ENCODE measurements at places on chromosomes 5 and 9.

DNA sequence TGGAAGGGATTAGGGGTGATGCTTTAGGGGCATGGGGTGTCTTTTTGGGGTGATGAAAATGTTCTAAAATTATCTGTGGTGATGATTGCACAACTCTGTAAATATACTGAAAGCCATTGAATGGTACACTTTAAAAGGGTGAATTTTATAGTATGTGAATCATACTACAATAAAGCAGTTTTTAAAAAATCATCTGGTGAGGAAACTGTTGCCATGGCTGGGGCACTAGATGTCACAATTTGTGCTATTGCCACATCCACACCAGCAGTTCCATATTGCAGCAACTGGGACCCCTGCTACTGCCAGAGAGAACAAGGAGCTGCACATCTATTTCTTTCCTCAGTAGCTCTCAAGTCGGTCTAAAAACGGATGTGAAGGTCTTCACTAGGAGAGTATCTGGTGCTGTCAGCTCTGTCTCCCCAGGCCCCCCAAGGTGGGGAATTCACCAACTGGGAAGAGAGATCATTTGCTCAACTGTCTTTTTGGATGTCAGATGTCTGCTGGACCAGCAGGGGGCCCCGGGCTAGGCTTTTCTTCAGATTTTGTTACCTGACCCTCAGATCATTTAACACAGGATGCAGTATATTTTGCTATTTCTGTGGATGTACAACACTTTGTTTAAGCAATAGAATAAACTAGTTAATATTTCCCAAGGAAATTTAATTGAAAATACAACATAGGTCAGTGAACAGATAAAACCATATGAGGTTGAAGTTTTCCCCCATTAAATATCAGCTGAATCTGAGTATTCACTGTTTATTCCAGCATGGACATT lies 13.2 kb downstream of the CMYA5 start:
- DNase-seq = no peak

DNA sequence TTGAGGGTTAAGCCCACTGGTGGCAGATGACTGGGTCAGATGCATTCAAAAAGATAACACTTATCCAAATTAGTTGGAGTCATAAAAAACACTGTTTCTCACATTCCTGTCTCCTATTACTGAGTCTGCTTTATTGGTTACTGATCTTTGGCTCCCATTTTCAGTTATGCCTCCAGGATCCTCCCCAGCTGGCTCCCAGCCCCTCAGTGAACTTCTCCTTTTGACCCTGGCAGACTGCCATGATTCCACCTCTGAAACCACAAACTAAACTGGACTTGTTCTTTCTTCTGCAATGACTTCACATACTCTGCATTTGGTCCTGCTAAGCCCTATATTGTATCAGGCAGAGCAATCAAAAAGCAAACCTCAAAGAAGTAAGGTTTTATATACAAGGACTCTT lies 860.8 kb upstream of the DMAC1 start:
- no peak for DNase-seq

DNA sequence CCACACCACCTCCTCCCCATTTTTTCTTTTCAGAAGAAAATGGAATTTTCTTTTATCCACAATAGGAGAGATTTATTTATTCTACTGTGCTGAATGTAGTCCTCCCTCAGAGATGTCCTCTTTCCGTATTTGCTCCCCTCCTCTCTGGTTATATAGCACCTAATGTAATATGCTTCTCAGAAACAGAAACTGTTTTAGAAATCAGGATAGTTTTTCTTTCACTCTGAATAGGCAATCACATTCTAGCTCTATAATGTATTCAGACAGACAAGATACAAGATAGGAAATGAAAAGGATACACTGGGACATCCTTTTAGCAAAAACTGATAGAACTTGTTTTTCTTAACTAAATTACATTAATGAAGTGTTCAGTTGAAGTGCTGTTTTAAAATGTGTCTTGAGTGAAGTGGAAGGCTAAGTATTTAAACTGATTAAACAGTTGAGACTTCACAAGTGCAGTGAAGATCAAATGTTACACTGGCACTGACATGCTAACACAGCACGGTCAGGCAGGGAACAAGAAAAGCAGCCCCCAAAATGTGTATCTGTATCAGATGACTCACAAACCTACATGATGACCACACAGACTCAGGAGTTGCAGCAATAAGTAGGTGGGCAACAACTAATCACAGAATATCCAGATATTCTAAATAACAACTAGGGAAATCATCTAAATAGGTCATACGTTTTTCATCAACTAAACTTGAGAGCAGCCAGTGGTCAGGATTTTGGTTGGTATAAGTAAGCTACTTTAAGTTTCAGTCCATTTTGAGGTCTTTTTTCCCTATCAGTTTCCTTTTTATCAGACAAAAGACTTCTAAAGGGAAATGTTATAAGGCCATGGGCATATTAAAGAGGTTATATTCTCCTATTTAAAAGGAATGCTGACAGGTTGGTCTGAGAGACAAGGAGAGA lies 260.4 kb downstream of the MLLT3 start:
- DNase-seq = no peak

- no peak for DNase-seq
Measured at GRCh38 chr5:148374690-148375360, 8.9 kb upstream of the FBXO38 start.

DNA sequence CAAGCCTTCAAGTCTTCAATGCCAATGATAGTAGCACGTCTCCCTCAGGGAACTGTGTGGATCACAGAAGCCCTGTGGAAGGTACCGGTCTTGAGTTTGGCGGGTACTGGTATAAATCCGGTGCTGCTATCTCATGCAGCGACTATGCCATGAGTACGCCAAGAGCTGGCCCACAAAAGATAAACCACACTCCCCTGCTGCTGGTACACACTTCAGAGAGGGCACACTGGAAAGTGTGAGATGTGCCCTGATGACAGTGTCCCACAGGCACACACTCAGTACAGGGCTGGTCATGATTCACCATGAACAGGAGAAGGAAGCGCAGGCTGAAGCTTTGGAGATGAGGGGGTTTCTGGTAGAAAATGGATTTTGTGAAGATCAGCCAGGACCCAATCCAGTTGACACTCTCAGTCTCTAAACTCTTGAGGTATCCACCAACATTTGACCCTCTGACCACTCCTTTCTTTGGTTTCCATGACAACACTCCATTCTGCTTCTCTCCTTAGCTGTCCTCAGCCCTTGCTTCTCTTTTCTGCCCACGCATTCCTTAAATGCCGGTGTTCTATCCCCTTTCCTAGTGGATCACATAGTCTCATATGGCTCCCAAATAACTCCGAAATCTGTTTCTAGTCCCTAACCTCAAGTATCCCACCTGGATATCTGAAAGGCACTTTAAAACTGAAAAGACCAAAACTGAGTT lies 5.1 kb downstream of the AMACR start:
- no peak for DNase-seq

- no peak for DNase-seq
Measured at GRCh38 chr9:92191801-92192200, 76.6 kb upstream of the SPTLC1 start.

DNA sequence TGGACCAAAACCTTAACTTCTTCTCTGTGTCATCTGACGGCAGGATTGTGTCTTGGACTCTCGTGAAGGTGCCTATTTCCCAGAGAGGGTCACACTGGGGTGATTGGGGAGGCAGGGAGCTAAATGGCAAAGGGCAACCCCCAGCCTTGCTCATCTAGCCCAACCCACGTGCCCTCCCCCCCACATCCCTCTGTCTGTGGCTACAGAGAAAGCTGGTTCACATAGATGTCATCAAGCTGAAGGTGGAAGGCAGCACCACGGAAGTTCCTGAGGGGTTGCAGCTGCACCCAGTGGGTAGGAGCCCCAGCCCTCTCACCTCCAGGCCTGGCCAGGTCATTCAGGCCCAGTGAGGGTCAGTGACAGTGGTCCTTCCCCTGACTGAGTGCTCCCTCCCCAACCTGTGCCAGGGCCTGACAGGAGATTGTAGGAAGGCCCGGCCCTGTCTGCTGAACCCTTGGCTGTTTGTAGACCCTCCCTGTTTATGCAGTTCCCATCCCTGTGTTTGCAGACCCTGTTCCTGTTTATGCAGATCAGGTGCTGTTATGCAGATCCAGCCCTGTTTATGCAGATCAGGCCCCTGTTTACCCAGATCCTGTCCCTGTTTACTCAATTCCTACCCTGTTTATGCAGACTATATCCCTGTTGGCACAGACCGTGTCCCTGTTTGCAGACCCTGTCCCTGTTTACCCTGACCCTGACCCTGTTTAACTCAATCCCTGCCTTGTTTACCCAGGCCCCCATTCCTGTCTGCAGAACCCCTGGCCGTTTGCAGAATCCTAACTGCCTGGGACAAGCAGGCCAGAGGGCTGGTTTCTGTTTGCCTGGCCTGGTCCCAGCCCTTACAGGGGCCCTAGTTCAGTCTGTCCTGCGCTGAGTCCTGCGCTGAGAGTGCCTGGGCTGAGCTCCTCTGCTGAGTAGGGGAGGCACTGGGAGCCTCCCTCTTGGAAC lies 10.4 kb downstream of the ENHO start:
- DNase-seq = no peak

GRCh38 chr5:32223972-32224609 lies 50.0 kb upstream of the GOLPH3 start:
- DNase-seq = no peak

DNA sequence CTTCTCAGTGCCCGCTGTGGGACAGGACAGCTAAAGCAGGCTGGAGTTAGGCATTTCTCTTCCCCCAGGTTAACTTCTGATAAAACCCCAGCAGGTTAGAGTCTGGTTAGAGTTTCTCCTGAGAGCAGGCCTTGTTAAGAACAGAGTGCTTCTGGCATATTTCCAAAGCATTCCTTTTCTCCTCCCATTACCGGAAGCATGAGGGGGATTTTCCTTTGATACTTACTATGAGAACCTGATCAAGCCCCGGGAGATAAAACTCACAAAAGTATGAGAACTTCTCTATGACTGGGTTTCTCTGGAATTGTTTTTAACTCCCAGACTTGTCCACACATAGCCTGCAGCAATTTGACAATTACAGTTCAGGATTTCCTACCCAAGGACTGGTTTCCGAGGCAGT lies 77.4 kb upstream of the MAST4 start:
- no peak for DNase-seq

DNA sequence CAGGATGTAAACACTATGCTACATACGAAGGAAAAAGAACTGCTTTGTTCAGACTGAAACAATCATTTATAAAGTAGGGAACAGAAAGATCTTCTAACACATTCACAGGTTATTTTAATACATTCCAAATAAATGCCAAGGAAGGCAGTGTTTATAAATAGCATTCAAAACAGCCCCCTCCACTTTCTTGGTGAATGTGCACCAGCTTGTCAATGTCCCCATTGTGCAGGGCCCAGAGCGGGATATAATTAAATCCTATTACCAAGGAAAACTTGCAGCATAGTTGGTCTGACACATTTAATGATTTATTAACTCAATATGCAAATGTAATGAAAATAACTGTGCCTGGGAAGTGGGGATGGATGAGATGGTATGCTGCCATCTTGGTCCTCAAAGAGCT lies 135.9 kb upstream of the RAD23B start:
- DNase-seq = no peak

- no peak for DNase-seq
Measured at GRCh38 chr5:130024006-130024405, 119.7 kb downstream of the CHSY3 start.

- no peak for DNase-seq
Measured at GRCh38 chr5:140881889-140882590, at the start of gene PCDHA13. Gene PCDHA13 (plus strand): TSS chr5:140882124. CDS start chr5:140882269, 145 bp downstream.

- DNase-seq = no peak
Measured at GRCh38 chr5:151202381-151203139, 21.3 kb downstream of the CCDC69 start.

DNA sequence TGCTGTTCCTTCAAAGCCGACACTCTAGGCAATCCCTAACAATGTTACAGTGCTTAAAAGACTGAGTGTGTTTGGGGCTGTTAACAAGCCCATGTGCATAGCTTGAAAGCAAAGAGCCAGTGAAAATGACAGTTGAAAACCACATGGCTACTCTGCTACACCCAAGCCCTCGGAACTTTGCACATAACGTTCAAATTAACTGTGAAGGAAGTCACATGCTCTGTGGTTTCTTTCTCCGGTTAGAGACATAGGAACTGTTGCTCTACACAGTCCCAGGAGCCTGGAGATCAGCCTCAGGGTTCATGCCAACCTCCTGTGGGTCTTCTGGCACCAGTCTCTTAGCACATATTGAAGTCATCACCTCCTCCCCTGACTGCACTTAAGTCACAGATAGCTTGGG lies 51.1 kb downstream of the C9orf152 start:
- DNase-seq = no peak

DNA sequence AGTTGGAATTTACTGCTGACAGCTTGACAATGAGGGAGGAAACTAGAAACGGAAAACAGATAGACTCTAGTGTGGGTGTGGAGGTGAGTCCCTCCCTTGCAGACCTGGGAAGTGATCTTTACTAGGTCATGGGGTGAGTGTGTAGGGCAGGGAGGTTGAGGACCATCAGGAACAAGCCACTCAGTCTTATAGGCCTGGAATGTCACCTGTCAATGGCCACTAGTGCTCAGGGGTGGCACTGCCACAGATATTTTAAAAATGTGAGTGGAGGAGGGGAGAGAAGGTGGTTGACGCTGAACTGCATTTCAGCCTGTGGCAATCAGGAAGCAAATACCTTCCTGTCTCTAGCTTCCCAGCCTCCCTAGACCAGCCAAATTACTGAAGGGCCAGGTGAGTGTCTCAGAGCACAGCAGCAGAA lies 9.0 kb downstream of the OR2S2 start:
- no peak for DNase-seq

DNA sequence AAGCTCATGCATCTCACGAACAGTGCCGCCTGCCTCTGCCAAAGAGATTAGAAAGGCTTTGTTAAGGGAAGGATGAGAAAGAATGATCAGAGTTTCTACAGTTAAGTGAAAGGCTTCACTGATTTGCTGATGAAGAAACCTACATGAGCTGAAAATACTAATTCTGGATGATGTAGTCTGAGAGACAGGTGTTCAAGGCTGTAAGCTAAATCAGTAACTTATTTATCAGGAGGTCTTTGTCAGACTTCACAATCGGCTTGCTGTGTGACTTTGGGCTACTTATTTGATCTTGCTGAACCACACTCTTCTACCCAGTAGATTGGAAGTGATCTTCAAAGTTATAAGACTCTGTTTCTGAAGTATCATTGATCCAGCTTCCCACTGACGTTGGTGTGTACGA lies 264.2 kb downstream of the RAB3C start:
- DNase-seq = no peak

- no peak for DNase-seq
Measured at GRCh38 chr9:94921092-94921471, 194.6 kb downstream of the AOPEP start.

GRCh38 chr9:129262261-129262660 lies 84.2 kb upstream of the IER5L start:
- DNase-seq = no peak

GRCh38 chr9:134284273-134284672 lies 42.0 kb upstream of the RXRA start:
- DNase-seq = no peak

All from stimulated activated CD8-positive, alpha-beta memory T cell treated with anti-CD3 and anti-CD28 coated beads, Interleukin-12 subunit alpha, Interleukin-12 subunit beta, amount 100 ng/mL, for 1 hour (primary cell).